Stimulated activated CD4-positive, alpha-beta T cell treated with anti-CD3 and anti-CD28 coated beads, Interleukin-15, amount 100 ng/mL, for 1 hour (primary cell): ENCODE measurements at places on chromosomes 4 and X.

- DNase-seq: no peak
Measured at GRCh38 chrX:38206036-38206435, 14.6 kb downstream of the SRPX start.

- DNase-seq: no peak
Measured at GRCh38 chr4:123696687-123697086, 300.1 kb downstream of the SPRY1 start.

DNA sequence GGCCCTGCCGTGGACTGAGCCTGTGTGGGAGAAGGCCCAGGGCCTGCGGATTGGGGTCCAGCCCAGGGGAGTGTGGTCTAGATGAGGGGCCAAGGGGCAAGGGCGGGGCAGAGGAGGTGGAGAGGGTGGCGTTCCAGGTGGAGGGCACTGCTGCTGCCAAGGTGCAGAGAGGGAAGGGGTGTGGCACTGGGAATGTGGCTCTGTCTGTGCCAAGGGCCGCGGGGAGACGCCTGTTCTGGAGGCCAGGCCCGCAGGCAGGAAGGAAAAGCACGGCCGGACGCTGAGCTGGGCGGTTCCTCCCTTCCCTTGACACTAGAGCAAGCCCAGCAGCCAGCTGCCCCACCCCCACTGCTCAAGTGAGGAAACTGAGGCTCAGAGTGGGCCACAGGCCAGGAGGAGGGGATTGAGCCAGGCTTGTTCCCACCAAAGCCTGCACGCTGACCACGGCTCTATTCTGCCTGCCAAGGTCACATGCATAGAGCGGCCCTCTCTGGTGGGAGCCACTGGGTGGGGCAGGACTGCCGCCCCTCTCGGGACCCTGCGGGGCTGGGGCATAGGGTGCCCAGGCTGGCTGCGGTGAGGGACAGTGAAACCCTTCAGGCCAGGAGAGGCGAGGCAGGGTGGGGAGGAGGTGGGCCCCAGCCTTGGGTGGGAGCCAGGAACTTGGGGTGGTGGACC lies 13.0 kb downstream of the SH3BP2 start:
- DNase-seq: no peak

DNA sequence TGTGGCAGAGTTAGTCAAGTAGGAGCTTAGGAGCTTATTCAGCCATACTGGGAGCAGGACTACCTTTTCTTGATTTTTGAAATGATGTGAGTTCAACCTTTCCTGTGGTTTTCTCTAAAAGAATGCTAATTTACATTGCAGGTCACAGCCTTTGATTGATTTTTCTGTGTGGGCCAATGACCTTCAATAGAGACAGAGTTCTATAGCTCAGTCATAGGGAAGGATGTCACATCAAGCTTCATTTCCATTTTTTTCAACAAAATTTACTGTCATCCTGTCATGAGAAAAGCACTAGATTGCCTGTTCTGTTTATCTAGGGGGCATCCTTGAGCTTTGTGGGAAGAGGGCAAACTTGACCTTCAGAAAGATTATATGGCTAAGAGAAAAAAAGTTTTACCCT lies 448.7 kb downstream of the MID1IP1 start:
- DNase-seq: no peak

- no peak for DNase-seq
Measured at GRCh38 chr4:113645288-113645687, 116.2 kb downstream of the CAMK2D start.

- no peak for DNase-seq
Measured at GRCh38 chr4:47531241-47531953, 46.3 kb downstream of the ATP10D start.

GRCh38 chr4:1215141-1216075 lies 33.5 kb downstream of the CTBP1 start:
- DNase-seq: no peak

DNA sequence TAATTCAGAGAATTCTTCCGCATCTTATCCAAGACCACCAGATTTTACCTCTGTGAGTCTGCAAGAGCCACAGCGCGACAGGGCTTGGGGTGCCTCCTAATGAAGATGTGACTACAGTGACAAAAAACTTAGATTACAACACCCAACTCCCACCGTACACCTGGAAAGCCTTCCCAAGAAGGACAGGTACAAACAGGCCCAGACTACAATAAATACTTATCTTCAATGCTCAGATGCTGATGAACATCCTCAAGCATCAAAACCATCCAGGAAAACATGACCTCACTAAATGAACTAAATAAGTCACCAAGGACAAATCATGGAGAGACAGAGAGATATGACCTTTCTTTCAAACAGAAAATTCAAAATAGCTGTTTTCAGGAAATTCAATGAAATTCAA lies 20.8 kb upstream of the ABCG2 start:
- DNase-seq: no peak

DNA sequence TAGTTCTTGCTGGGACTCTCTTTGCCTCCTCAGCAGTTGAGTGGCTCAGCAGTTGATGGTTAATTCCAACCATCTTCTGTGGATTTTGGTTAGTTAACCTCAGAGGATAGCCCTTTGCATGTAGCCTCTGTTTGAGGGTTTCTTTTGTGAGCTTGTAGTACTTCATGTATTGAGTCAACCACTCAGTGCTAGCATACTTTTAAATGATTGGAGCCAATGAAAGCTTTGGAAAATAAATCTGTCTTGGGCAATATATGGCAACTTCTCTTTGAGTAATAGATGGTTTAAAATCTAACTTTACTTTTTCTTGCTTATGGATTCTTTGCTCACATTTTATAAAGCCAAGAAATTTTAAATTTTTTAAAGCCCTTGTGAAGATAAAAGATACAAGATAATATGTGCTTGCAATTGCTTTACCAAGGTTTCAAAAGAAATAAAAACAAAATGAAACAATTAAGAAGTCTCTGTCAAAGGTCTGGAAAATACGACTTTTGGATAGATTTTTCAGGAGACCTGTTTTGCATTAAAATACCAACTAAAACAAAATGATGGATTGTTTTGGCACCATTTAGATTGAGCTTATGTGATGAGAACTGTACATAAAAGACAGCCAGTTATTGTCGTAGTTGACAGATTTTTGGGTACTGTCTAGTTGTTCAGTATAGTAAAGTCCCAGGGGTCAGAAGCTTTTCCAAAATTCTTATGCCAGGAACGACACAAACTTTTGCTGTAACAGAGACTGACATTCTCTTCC lies 181.9 kb downstream of the SPRY1 start:
- DNase-seq: no peak

DNA sequence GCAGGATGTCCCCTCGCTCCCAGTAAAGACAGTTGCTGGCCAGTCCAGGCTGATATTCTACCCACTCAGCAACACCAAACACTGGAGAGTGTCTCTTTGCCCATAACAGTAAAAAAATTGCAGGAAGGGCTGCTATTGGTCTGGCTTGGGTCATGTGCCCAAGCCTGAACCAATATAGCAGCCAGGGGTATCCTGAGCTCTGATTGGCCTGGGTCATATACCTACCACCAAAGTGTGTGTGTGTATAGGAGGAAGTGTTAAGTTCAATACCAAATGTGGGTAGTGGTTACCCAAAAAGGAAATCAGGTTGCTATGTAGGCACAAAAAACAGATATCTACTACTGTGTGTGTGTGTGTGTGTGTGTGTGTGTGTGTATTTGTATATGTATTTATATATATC lies 373.2 kb downstream of the BCOR start:
- no peak for DNase-seq

DNA sequence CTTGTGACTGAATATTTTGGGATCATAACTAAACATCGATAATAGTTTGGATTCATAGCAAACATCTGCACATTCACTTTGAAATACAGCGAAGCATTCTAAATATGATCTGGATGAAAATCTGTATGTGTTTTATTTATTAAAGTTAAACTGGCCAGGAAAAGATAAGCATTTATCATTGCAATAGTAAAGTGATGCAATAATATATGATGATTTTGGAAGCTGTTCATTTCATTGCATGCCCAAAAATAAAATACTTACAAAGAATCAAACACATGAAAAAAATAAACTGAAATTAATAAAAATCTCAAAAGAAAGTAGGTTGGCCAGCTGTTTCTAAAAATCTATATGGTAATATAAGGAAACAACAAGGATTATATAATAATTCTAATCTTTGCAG lies 1.9 kb downstream of the PRDM5 start:
- DNase-seq: no peak

- no peak for DNase-seq
Measured at GRCh38 chr4:100929758-100930157, 411.9 kb upstream of the EMCN start.

DNA sequence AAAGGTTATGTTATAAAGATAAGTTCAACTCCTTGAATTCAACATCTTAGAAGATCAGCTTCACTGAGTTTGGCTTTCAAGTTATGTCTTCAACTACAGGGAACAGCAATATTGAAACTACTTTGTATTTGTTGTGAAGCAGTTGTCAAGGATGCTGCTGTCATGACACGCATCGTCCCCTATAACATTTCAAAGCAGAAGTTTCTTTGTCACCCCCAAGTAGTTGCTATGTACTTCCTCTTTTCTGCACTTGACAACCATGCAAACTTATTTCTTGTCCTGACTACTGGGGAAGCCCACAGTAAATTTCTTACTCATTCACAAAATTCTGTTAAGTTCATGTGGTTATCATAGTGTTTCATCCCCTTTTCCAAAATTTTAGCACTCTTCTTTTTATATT lies 14.3 kb downstream of the ANTXR2 start:
- no peak for DNase-seq

- no peak for DNase-seq
Measured at GRCh38 chr4:16293210-16293838, 67.1 kb upstream of the TAPT1 start.
